ENCODE measurements at places on chromosomes 11 and 22.

DNA sequence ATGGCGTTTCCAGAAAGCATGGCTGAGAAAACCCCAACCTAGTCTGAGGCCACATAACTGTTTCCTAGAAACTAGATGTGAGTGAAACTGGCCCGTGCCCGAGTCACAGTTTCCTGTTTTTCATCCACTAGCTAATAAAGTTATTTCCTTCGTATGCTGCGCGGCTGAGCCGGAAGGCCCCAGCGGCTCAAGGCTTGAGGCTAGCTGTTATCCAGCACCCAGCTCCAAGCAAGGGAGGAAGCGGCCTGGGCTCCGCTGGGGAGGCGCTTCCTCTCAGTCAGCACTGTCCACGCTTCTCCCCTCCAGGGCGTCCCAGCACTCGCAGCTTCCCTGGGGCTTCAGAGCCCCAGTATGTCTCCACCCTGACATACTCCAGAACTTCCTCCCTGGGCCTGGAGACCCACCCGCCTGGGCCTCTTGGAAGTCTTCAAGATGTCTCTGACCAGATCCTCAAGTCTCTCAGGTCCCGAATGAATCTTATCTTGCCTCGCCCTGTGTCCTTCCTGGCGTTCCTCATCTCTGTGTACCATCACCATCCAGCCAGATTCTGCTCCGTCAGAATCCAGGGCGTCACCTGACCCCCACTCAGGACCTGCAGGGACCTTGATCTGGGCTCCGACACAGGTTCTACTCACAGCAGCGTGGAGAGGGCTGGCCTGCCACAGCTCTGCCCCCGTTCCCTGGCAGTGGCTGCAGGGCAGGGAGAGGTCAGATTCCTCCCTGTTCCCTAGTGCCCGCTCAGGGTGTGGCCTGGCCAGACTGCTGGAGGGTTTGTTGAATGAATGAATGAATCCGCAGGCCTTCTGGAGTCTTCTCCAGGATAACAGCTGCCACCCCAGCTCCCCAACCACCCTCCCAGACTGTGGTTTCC, 81.9 kb downstream of the LRRC32 start:
- DNase-seq, result peak; percentile 75

GRCh38 chr11:2703363-2704141, 3.8 kb upstream of the KCNQ1OT1 start:
- no peak for DNase-seq

GRCh38 chr22:32862936-32863661, 61.6 kb downstream of the TIMP3 start:
- no peak for DNase-seq

GRCh38 chr11:97231231-97231630, 841.4 kb downstream of the JRKL start:
- DNase-seq, result no peak

GRCh38 chr22:19178065-19178656, 375 bp downstream of the SLC25A1 start:
- DNase-seq, result peak; percentile 48

DNA sequence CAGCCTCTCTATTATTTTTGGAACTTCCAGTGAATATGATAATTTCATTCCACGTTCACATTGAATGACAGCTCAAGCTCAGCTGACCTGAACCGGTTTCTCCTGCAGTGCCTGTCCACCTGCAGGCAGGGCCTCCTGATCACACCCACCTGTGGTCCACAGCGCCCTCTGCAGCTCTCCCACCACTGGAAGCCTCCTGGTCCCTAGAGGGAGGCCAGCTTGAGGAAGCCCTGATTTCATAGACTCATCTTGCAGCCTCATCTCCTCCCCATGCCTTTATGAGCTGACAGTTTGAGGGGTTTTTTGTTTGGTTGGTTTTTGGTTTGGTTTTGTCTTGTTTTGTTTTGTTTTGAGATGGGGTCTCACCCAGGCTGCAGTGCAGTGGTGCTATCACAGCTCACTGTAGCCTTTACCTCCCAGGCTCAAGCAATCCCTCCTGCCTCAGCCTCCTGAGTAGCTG, 29.9 kb upstream of the MALAT1 start:
- DNase-seq, result no peak

DNA sequence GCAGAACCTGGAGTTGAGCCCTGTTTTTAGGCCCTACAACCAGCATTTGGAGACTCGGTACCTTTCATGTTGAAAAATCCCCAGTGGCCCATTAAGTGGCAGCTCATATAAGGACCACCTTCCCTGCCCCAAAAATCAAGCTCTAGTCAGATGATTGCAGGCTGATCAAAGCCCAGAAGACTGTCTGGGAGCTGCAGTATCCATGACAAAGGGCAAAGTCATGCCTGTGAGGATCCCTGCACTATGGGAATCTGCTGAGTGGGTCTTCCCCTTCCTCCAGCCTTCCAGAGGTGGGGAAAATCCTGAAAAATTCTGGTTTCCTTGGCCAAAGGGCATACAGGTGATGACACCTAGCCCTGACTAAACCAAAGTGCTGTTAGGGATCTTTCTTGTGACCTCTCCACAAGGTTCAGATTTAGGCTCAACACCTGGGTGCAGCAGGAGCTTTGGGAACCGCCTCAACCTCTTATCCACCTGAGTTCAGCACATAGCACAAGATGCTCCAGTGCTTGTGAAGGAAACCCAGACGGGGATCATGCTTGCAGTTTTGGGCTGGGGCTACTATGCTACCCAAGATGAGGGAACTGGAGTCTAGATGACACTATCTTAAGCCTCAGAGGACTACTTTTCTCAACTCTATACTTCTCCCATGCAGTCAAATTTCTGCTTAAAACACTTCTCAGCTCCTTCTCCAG, 1.2 kb upstream of the TRIM3 start:
- DNase-seq, result no peak

DNA sequence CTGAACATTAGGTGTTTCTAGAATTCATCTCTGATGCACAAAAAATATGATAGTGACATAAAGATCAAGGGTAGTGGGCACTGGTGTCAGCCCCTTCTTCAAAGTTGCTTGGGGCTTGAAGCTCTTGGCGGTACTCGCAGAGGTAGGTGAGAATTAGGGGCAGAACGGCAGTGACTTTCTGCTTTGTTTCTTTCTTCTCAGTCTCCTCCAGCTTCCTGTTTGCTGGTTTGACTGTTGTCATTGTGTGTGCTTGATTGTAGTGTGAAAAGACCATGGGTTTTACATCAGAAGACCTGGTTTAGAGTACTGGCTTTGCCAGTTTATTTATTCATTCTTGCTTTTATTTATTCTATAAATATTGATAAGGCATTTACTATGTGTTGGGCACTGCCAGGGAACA, 156.7 kb upstream of the PLET1 start:
- no peak for DNase-seq

DNA sequence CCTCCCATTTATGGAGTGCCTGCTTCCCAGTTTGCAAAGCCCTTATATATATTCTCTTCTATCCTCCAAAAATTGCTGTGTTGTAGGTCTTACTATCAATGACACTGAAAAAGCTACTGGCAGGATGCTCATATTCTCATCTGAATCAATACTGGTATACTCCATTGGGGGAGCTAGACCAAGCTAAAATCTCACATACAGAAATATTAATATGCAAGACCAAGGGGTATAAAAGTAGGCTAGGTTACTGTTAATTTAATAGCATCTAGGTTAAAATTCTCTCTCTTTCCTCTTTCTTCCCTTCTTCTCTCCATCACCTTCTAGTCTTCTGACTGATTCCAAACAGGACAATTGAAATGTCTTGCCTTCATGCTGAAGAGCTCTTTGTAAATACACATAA, 17.1 kb upstream of the BDNF start:
- no peak for DNase-seq

DNA sequence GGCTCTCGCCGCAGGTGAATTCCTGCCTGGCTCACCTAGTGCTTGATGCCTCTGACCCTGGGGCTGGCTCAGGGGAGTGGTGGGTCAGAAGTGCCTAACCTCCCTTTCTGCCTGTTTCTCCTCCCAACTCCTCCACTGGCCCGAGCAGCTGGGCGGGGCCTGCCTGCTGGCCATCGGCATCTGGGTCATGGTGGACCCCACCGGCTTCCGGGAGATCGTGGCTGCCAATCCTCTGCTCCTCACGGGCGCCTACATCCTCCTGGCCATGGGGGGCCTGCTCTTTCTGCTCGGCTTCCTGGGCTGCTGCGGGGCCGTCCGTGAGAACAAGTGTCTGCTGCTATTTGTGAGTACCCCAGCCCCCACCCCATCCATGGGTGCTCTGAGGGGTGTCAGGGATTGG, 41.1 kb downstream of the TP53I11 start:
- no peak for DNase-seq

- no peak for DNase-seq
Measured at GRCh38 chr11:82305123-82305522, 428.5 kb downstream of the FAM181B start.

GRCh38 chr22:17334983-17335382, 34.3 kb upstream of the CECR2 start:
- no peak for DNase-seq

GRCh38 chr11:110493346-110493745, 63.6 kb downstream of the FDX1 start:
- no peak for DNase-seq

- DNase-seq, result peak; percentile 20
Measured at GRCh38 chr11:2781408-2782274, 81.8 kb upstream of the KCNQ1OT1 start.

GRCh38 chr11:119759324-119759723, 30.3 kb upstream of the NECTIN1 start:
- DNase-seq, result no peak

GRCh38 chr11:116439361-116439677, 333.5 kb downstream of the BUD13 start:
- DNase-seq, result no peak

GRCh38 chr11:58639669-58640068, 17.2 kb downstream of the CNTF start:
- no peak for DNase-seq

- peak; percentile 44 for DNase-seq
Measured at GRCh38 chr22:46150655-46151477, 540 bp downstream of the PPARA start.
